Activated T-helper 1 cell treated with Interleukin-2 at 50 U/mL for 16 hours (primary cell): ENCODE measurements at places on chromosomes 1 and 21.

DNA sequence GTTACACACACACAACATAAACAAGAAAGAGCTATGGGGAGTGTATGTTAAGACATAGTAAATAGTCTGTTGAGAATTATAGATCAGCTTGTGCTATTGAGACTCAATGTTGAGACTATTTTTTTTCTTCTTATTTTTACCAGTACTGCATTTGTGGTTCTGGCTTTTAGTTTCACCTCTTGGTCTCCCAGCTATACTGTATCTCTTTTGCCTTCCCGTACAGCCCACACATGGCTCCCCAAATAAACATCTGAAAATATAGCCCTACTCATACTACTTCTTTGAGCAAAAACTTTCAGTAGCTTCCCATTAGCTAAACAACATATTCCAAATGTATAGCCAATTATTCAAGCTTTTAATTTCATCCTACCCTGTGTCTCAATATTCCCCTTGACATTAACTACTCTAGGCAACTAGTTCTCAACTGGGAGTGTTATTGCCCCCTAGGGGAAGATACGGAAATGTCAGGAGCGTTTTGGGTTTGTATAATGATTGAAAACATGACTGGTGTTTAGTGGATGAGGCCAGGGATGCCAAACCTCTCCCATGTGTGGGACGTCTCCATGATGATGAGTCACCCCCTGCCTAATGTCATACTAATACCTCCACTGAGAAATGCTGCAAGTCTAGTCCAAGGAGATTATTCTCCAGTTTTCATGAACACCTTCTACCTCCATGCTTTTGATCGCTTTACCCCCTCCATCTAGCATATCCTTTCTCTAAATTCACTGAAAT lies 6.8 kb downstream of the RPE65 start:
- DNase-seq: no peak

DNA sequence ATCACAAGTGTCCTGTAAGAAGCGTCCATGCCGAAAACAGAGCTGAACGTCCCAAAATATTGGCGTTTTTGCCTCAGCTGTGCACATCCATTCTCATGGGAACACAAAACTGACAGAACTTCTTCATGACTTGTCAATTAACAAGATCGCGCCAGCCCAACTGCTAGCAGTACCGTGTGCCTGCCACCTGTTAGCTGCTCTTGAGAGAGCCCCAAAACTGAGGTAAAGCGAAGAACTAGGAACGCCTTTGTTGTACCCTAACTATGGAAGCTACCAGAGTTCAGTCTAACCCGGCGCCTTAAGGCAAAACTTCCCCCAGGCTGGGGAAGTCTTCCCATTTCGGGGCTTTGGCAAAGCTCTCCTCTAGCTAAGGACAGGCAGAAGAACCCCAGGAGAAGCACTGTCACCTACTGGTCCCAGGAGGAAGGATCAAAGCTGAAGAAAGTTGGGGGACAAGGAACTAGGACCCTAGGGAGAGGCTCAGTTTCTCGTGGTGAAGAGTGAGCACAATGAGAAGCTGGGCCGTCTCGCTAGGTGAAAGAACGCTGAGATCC lies 719 bp downstream of the EYA3 start:
- DNase-seq: no peak

DNA sequence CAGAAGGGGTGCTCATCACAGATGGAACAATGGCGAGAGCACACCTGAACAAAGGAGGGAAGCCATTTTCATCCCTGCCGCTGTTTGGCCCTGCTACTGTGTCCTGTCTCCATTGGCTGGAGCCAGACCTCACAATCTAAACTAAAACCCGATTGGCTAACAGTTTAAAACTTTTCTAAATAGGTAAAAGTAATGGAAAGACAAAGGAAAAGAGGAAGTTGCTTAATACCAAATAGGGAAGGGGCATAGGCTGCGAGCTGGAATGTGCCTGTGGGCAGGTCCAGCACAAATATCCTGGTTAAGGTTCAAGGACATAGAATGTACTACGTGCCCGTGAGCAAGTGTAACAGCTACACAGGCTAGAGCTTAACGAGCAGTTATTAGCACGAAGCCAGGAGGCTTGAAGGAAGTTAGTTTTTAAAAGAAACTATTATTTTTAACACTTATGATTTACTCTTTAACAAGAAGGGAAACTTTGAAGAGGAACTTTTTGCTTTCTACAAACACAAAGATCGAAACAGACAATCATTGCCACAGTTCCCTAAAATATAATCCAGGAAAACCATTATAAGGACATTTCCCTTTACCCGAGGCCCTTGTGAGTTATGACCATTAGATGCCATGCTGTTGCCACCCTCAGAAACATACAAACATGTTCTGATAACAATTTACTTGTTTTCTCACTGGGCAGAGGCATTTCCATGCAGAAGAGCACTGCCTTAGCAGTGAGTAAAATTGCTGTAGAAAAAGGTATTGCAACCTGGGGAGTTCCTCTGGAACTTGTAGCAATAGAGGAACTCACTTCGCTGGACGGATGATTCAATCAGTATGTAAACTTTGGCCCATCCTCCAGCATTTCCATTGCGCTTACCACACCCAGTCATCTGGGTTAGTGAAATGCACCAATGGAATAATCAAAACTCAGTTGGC lies 4.8 kb upstream of the PTTG1IP start:
- DNase-seq: no peak

DNA sequence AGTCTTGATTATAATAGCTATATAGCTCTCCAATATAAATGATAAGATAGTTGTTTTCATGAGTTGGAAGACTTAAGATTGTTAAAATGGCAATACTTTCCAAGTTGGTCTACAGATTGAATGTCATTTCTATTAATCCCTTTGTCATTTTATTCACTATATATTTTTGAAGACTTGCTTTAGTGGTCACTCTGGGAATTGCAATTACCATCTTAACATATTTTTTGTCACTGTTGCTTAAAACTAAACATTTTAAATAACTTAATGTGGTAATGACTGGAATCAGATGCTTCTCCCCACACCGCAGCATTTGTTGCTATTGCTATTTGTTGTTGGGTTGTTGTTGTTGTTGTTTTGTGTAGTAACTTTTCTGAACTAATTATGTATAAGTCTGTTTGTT lies 1592.9 kb downstream of the MRPL39 start:
- DNase-seq: no peak

DNA sequence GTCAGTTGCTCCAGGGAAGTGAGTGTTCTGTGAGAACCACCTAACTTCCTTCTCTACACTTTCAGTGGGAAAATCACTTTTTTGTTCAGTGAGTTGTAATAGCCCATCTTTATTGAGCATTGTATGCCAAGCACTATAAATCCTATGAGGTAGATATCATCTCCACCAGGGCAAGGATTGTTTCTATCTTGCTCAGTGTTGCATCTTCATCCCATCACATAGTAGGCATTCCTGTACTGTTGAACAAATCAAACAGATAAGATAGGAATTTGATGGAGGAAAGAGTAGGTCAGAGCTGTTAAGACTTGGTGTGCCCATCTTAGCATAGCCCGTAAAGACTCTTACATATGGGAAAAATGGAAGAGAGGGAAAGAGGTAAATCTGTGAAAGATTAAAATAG lies 2.9 kb upstream of the PIGV start:
- DNase-seq: no peak

- DNase-seq: peak; percentile 20
Observed at GRCh38 chr1:194289569-194290266, 1103.3 kb upstream of the B3GALT2 start.

DNA sequence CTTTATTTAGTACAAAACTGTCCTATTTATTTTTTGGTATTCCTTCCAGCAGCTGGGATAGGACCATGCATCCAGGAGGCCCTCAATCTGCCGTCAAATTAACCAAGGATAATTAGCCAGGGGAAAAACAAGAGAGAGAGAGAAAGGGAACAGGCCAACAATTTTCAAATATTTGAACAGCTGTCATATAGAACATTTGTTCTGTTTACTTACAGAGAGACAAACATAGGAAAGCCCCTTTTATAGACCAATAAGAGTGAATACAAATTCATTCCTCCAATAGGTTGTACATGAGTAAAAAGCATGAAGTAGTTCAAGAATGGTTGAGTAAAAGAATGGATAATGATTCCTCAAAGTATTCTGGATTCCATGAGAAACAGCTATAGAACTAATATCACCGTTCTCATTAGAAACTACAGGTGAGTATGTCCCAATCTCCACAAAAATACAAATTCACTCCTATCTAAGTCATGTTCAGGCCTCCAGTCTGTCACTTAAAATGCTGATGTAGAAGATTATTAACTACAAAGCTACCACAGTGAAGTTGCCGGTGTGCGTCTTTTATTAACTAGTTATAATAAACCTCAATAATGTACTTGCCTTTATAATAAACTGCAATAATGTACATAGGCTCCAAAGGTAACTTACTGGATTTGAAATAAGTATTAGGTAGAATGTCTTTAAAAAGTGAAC lies 64.8 kb upstream of the GNG4 start:
- no peak for DNase-seq

GRCh38 chr1:22953057-22953739 lies 19.5 kb downstream of the LACTBL1 start:
- DNase-seq: no peak

DNA sequence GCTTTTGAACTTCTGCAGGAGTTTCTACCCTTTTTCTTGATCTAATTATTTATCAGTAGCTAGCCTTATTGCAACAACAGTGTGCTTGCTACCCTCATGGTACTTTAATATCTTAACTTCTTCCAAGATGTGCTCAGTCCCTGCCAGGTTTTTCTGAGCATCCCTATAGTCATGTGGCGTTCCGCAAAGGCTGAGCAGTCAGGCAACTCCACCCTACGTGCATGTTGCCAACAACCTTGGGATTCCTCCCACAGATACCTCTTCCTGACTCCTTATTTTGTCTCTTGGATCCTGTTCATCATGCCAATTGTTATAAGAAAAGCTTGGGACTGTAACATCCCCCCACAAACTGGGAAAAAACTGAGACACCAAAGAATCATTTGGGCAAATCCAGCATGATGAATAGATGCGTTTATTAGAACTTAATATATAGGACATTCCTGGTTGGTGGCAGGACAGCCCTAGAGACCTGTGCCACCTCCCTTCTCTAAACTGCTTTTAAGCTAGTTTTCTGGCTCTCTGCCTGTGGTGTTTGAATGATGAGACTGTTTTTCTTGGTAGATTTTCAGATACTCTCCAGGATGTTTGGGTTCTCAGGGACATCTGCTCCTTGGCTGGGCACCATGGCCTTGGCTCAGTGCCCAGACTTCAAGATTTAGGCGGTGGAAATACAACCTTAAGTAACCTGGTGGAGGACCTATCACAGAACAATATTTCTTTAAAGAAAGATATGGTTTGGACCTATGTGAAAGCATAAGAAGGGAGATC lies 27.1 kb upstream of the KCTD3 start:
- DNase-seq: no peak
